Astrocyte (in vitro differentiated cells and primary cell): ENCODE measurements at places on chromosomes 1 and 21. TPM values are rescaled to one million over a fixed set of nuclear protein-coding genes. Genes with fewer than 3 reads are reported as not detected.
A peak's percentile ranks its signal among the peaks of the same experiment; 100 is the strongest.

Gene ADAMTS4
- total RNA-seq, result 2.7 and 5.1 TPM in 2 replicates

Gene DTL
- total RNA-seq, result 2.6 and 6.3 TPM in 2 replicates

Gene NBPF6
- not detected in 2 replicates for total RNA-seq

Gene FCGR3A
- total RNA-seq, result not detected in 2 replicates

Gene RGS13
- total RNA-seq, result not detected in 2 replicates

Gene LIN28A
- total RNA-seq, result 16.7 and 43.7 TPM in 2 replicates

Gene LRRC3
- total RNA-seq, result 5.2 and 5.6 TPM in 2 replicates

Gene CD1E
- not detected in 2 replicates for total RNA-seq

Gene SELL
- 0.54 and 1.5 TPM in 2 replicates for total RNA-seq

Gene COL16A1
- total RNA-seq, result 42.9 and 56.5 TPM in 2 replicates

Gene LRRC53
- total RNA-seq, result not detected in 2 replicates

Gene FAM151A
- total RNA-seq, result not detected in 2 replicates

Gene NUAK2
- total RNA-seq, result 35.3 and 49.4 TPM in 2 replicates

Gene CFHR5
- not detected in 2 replicates for total RNA-seq

Gene CFAP107
- not detected in 2 replicates for total RNA-seq

- no peak for DNase-seq
Observed at GRCh38 chr1:51270751-51271150, 34.7 kb downstream of the RNF11 start.

DNA sequence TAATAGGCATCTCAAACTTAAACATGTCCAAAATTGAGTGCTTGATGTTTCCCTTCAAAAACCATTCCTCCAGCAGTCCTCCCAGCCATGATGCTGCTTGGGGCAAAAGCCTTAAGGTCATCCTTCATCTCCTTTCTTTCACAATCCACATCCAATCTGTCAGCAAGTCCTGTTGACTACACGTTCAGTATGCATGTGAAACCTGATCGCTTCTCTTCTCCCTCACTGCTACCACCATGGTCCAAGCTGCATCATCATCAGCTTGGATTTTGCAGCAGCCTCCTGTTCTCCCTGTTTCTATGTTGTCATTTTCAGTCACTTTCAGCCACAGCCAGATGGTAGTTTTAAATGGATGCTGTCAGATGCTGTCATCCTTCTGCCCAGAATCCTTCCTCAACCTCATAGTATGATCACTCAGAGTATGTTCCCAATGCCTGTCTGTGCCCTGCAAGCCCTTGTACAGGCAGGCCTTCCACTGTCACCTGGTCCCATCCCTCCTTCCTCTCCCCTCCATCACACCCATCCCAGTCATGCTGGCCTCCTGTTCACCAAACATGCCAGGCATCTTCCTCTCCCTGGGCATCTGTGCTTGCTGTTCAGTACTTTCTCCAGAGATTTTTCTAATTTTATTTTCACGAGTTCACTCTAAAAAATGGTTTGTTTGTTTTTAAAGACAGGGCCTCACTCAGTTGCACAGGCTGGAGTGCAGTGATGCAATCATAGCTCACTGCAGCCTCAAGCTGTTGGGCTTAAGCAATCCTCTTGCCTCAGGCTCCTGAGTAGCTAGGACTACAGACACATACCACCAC is 66.0 kb downstream of the SYDE2 start:
- DNase-seq, result no peak

DNA sequence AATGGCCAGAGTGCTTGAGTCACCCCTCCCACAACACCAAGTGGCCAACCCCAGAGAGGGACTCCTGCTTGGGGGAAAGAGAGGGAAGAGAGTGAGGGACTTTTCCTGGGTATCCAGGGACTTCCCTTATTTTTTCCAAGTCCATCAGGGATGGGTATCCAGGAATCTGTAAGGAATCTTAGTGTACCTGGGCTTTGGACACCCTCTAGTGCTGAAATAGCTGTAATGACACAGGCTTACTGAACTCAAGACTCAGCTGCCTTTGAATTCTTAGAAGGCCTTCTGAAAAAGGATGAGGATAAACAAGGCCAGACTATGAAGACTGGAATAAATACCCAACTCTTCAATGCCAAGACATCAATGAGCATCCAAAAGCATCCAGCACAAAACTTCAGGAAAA is 12.0 kb downstream of the TSHB start:
- no peak for DNase-seq

DNA sequence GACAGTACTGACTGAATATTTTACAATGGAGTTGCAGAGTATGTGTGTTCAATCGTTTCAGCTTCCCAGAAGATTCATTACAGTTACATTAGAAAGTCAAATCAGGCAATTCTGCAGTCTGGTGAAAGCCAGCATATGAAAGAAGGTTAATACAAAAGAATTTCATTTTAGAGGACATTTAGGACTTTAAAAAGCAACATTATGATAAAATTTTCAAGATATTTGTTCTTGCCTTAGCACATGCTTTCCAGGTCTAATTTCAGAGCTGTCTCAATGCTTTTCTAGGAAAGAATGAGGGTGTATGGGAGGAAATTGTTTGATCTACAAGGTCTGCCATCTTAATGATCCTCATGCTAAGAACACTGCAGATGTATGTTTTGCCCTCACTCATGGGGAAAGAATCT is 63.2 kb downstream of the RERE start:
- DNase-seq, result no peak

DNA sequence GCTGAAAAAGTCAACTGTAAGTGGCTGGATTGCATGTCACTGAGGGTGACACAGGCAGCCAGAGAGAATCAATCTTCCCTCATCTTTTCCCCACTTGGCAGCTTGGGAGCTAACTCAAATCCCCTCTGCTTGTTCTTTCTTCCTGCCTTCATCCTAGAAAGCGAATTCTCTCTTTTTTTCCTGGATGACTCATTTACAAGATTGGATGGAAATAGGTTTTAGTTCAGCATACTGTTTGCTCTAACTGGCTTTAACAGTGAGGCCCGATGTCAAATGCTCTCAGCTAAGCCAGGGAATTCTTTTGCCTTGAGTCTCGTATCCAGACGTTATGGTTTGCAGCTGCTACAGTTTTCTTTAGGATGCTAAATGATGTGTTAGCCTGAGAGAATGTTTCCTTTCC is 72.7 kb downstream of the HUNK start:
- peak; percentile 55 for DNase-seq

GRCh38 chr1:188423073-188423472 is 1594.3 kb downstream of the PLA2G4A start:
- DNase-seq, result no peak

- peak; percentile 34 for DNase-seq
Observed at GRCh38 chr21:45074818-45075595, 627 bp downstream of the ADARB1 start.

- no peak for DNase-seq
Observed at GRCh38 chr21:33189237-33189636, 40.5 kb upstream of the IFNAR2 start.

GRCh38 chr1:108815566-108815965 is 41.3 kb downstream of the AKNAD1 start:
- no peak for DNase-seq

GRCh38 chr1:242718967-242719366 is 194.5 kb upstream of the PLD5 start:
- no peak for DNase-seq

- DNase-seq, result no peak
Observed at GRCh38 chr1:42786097-42786496, 1.3 kb downstream of the TMEM269 start.

GRCh38 chr1:27132147-27132546 is 22.8 kb downstream of the SLC9A1 start:
- DNase-seq, result no peak

DNA sequence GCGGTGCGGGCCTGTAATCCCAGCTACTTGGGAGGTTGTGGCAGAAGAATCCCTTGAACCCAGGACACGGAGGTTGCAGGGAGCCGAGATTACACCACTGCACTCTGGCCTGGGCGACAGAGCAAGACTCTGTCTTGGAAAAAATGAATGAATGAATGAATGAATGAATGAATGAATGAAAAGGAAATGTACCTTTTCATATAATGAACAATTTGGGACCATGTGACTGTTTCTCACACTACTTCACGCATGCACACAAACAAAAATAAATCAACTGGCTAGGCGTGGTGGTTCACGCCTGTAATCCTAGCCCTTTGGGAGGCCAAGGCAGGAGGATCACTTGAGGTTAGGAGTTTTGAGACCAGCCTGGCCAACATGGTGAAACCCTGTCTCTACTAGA is 24.3 kb downstream of the USP48 start:
- no peak for DNase-seq

DNA sequence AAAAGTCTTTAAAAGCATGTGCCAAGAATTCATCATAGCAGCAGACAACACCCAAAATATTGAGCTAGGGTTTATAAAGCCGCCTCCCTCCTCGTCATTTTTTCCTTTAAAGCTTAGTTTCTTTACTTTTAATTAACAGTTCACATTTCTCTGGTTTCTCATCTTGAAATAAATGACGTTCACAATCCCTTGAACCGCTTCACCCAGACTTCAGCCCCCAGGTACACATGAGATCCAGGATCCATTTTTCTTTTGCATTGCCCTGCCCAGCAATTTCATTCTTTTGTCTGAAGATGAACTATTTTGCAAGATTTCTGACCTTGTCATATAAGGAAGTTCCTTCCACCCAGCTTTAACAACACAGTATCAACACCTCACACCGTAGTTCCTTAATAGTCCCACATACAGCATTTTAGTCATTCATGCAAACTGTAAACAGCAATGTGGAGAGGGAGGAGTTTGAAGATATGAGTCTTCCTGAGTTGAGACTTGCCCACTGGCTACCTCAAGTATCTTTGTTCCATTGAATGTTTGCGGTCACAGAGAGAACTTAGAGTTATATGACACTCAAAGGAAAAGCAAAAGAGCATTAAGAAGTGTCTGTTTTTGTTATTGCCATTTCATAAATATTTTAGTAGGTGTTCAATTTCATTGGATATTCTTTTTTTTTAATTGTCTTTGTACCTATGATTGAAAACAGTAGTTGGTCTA is 35.3 kb upstream of the CACYBP start:
- DNase-seq, result no peak

- no peak for DNase-seq
Observed at GRCh38 chr1:101980974-101981373, 15.8 kb downstream of the OLFM3 start.

DNA sequence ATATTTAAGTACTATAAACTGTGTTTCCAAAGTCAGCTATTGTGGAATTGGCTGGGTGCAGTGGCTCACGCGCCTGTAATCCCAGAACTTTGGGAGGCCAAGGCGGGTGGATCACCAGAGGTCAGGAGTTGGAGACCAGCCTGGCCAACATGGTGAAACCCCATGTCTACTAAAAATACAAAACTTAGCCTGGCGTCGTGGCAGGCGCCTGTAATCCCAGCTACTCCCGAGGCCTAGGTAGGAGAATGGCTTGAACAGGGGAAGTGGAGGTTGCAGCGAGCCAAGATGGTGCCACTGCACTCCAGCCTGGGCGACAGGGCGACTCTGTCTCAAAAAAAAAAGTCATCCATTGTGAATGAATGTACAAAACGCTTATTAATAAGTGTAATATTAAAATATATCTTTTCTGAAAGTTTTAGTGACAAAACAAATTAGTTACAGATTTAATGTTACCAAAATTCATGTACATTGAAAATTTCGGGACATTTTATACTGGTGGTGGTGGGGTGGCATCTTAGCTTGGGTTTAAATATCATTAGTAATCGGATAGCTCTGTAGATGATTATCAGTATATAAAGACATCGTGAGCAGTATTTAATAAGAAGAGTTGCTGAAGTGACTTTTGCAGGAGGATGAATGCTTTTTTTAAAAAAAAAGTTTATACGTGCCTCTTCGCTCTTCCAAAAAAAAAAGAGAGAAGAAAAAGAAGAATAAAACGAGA is 503 bp upstream of the SRSF11 start:
- DNase-seq, result no peak

GRCh38 chr1:118346936-118347335 is 161.9 kb upstream of the SPAG17 start:
- no peak for DNase-seq

DNA sequence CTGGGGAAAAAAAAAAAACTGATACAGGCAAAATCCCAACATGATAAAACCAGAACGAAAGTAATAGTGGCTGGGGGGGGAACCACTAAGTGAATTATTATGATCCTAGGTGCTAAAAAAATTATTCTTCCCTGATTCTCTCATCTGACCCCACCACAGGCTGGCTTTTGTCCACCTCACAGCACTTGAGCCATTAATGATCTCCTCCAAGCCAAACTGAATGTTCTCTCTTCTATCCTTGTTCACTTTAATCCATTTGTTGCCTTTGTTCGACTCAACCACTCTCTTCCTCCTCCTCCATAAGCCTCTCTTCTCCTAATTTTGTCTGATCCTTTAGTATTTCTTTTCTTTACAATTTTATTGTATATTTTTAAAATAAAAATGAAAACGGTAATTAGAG is 16.0 kb upstream of the SMYD2 start:
- no peak for DNase-seq

DNA sequence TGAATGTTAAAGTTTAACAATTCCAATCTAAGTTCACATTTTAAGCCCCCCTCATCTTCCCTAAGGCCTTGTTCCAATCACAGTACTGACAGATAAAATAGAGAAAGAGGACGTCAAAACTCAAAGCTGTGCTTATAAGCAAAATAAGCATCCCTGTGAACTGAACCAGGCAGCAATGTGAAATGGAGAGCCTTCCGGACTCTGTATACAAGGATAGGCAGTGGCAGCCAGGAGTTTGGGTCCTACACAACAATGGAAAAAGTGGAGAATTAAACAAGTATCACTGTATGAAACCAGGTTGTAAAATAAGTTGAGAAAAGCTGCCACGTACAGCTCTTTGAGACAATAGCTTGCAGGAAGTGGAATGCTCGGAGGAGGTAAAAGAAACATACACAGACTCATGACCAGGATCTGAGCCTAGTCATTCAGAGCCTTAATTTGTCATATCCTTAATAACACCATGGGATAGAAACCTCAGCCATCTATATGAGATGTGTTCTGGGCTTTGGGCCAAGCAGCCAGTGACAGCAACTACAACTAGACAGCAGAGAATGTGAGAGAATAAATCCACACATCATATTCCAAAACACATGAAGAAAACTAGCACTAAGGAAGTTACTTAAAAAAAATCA is 55.2 kb upstream of the PALMD start:
- DNase-seq, result peak; percentile 98

DNA sequence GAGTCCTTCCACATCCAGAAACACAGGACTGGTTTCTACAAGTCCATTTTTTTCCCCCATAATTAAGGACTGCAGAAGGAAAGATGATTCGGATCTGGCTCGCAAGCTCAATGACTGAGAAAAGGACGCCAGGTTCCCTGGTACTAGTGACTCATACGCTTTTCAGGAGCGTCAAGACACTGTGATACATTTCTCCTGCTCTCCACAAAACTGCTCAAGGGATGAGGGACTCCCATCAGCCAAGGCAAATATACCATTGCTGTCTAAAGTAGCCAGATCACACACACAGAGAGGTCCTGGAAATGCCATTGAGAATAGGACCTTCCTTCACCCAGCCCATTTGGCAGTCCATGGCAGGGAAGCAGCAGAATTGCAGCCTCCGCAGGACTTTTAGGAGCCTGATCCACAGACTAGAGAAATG is 253.6 kb upstream of the IRF2BP2 start:
- peak; percentile 80 for DNase-seq

DNA sequence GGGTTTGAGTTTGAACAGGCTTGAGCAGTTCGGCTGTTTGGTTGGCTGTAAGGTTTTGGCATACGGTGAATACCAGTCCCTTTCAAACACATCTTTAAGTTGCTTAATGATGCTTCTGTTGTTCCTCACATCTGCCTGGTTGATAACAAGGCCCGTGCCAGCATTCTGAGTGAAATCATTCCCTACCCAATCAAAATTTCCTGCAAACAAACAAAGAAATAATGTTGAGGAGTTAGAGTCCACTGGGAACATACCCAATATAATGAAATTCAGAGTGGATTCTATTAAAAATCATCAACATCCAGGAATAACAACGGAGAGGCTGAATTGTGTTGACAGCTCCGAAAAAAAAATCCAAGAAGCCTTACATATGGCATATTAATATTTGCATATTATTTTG is 91.0 kb upstream of the MAP1LC3C start:
- no peak for DNase-seq
